ENCODE measurements at places on chromosomes 7 and 10.

GRCh38 chr7:151896086-151896485 is 19.2 kb upstream of the PRKAG2 start:
- H3K36me3 ChIP-seq: no peaks in the 10 kb centered on the region
- H3K4me1 ChIP-seq: no peaks in the 10 kb centered on the region
- no peaks in the 10 kb centered on the region for H3K27me3 ChIP-seq
- H3K27ac ChIP-seq: no peak overlapping the region
- H3K4me3 ChIP-seq: no peak overlapping the region
- DNase-seq: no peak

- H3K4me1 ChIP-seq: no peaks in the 10 kb centered on the region
- H3K27me3 ChIP-seq: no peaks in the 10 kb centered on the region
- H3K27ac ChIP-seq: no peak overlapping the region
- no peak for DNase-seq
- no peak overlapping the region for H3K4me3 ChIP-seq
These were observed 91.2 kb upstream of the WNT16 start for GRCh38 chr7:121237601-121238000.

DNA sequence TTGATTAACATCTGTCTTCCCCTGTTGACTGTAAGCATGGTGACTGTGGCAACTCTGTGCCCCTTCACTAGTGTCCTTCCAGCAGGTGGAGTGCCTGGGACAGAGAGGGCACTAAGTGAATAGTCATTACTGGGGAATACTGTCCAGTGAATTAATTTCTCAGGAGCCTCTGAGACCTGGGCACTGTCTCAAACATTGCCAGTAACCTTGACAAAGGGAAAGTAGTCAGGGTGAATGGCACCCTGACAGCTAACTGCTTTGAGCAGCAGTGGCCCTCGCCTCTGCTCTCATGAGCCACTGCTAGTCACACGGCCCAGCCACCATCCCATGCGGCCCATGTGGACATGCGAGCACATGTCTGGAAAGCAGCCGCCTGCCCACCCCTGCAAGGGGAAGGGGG is 13.1 kb upstream of the GRB10 start:
- no peak overlapping the region for H3K27ac ChIP-seq
- DNase-seq: no peak
- peaks cover 11% of the 10 kb centered on the region for H3K4me1 ChIP-seq
- H3K4me3 ChIP-seq: no peak overlapping the region
- no peaks in the 10 kb centered on the region for H3K36me3 ChIP-seq
- H3K27me3 ChIP-seq: no peaks in the 10 kb centered on the region

- no peaks in the 10 kb centered on the region for H3K27me3 ChIP-seq
- DNase-seq: peak; percentile 21
- H3K27ac ChIP-seq: peak overlapping the region; percentile 63
- H3K4me1 ChIP-seq: peaks cover 23% of the 10 kb centered on the region
- H3K36me3 ChIP-seq: no peaks in the 10 kb centered on the region
These were observed 37.6 kb downstream of the ENTPD1 start for GRCh38 chr10:95793401-95794045.

GRCh38 chr7:112407261-112407660 is 43.0 kb upstream of the IFRD1 start:
- no peak overlapping the region for H3K27ac ChIP-seq
- DNase-seq: no peak
- H3K27me3 ChIP-seq: no peaks in the 10 kb centered on the region
- no peaks in the 10 kb centered on the region for H3K36me3 ChIP-seq
- no peaks in the 10 kb centered on the region for H3K4me1 ChIP-seq
